ENCODE measurements at places on chromosomes 1 and 21. TPM values are rescaled to one million over a fixed set of nuclear protein-coding genes. Genes with fewer than 3 reads are reported as not detected.

The FGR gene
- total RNA-seq = not detected

The HSD11B1 gene
- not detected for total RNA-seq

The SMCP gene
- not detected for total RNA-seq

The COL8A2 gene
- total RNA-seq = 0.58 TPM

DNA sequence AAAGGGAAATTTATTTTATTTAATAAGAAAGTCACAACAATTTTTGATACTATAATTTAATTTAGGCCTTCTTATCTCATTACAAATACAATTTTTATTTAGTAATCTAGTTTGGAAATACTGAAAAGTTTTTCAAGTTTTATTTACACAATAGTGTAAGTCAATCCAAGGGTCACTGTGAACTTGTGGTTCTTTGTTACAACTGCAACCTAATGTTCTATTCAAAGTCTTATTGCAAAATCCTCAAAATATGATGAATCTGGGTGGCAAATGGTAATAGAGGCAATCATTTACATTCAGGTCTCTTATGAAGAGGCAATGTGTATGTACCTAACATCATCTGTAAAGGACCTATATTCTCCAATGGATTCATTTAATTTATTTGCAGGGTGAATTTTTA, 421.2 kb downstream of the DPYD start:
- no peak for DNase-seq

- no peak for DNase-seq
These were observed 1599.5 kb downstream of the NCAM2 start for GRCh38 chr21:22597660-22598255.

DNA sequence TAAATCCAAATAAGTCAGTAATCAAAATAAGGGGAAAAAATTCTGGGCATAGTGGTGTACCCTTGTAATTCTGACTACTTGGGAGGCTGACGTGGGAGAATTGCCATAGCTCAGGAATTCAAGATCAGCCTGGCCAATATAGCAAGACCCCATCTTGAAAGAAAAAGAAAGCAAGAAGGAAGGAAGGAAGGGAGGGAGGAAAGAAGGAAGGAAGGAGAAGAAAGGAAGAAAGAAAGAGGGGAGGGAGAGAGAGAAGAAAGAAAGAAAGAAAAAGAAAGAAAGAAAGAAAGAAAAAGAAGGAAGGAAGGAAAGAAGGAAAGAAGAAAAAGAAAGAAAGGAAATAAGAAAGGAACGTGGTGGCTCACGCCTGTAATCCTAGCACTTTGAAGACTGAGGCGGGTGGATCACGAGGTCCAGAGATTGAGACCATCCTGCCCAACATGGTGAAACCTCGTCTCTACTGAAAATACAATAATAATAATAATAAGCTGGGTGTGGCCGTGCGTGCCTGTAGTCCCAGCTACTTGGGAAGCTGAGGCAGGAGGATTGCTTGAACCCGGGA, 64.5 kb upstream of the ROR1 start:
- no peak for DNase-seq

GRCh38 chr1:61289232-61290098, 207.1 kb downstream of the NFIA start:
- no peak for DNase-seq

GRCh38 chr1:203317429-203318228, 12.3 kb downstream of the BTG2 start:
- DNase-seq = no peak

DNA sequence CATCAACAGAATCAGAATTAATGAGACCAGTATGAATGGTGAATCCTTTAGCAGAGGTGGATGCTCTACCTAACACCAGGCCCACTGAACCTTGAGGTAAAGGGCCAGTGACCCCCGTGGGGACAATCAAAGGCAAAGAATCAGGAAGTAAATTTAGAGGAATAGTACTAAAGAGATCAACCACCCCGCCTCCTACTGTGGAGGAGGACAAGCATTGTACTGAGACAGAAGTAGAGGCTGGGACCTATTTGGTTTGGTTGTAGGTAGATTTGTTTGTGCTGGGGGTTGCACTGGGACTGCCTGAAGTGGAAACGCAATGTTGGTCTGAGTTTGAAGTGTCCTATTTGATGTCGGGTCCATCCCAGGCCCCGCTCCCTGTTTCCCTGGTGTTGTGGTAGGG, 9.5 kb downstream of the CD48 start:
- DNase-seq = no peak

DNA sequence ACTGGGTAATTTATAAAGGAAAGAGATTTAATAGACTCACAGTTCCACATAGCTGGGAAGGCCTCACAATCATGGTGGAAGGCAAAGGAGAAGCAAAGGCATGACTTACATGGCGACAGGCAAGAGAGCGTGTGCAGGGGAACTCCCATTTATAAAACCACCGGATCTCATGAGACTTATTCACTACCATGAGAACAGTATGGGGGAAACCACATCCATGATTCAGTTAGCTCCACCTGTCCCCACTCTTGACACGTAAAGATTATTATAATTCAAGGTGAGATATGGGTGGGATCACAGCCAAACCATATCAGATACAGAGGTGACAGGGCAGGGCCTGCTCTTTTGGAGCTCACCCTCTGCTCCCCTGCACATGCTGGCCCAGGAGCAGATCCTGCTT, 31.4 kb upstream of the TMEM61 start:
- no peak for DNase-seq

DNA sequence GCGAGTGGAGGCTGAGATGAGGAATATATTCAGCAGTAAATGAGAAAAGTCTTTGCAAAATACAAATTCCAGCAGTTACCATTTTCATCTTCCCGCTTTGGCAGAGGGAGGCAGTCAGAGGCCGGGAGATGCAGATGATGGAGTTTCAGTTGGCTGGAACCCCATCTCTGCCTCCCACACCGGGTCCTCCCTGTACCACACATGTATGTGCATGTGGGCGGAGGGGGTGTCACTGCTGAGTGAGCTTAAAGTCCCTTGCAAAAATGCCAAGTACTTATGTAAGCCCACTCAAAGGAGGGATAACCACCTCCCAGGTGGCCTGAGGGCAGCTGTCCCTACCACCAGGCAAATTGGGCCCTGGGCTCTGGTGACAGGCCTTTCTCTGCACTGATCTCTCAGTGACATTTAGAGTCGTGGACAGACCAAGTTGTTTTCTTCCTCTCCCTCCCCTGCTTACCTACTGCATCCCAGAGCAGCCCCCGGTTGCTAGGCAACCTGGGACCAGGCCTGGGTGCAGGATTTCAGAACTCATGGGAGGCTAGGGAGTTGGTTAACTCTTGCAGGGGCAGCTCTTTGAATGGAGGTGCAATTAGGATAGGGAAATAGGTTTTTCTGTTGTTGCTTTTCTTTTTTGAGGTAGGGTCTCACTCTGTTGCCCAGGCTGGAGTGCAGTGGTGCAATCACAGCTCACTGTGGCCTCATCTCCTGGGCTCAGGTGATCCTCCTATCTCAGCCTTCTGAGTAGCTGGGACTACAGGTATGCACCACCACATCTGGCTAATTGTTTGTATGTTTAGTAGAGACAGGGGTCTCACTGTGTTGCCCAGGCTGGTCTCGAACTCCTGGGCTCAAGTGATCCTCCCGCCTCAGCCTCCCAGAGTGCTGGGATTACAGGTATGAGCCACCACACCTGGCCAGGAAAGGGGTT, 17.1 kb upstream of the UBXN10 start:
- DNase-seq = no peak

DNA sequence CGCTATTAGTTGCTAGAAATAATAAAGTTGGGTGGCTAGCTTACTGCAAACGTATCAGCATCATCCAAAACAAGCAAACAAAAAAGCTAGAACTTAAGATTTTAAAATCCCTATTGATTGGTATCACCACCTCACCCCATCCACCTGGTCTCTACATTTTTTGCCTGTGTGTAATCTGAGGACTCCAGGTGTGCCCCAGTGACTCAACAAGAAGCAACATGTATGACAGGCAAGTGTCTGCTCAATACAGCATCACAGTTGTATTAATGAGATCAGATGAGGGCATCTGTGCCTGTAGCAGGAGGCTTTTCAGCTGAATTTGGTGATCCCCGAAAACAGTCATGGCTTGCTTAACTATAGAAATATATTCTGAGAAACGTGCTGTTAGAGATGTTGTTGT, 14.6 kb upstream of the PAPPA2 start:
- no peak for DNase-seq

DNA sequence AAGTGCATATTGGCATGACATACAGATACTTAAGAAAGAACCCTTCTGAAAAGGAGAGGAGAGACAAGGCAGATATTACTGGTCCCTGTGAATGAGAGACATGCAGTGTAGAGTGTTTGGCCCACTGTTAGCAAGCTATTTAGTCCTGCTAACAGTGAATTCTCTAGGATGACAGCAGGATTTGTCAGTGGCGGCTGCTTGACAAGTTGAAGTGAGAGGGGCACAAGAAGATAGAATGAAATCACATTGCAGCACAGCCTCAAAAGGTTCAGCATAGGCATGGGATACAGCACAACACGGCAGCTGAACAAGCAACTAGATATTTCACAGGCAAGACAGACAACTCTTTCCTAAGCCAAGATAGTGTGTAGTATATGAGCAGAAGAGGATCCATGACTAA, 407.9 kb downstream of the PLA2G4A start:
- DNase-seq = no peak

- DNase-seq = no peak
These were observed 108.0 kb upstream of the KIF26B start for GRCh38 chr1:245046769-245047168.

DNA sequence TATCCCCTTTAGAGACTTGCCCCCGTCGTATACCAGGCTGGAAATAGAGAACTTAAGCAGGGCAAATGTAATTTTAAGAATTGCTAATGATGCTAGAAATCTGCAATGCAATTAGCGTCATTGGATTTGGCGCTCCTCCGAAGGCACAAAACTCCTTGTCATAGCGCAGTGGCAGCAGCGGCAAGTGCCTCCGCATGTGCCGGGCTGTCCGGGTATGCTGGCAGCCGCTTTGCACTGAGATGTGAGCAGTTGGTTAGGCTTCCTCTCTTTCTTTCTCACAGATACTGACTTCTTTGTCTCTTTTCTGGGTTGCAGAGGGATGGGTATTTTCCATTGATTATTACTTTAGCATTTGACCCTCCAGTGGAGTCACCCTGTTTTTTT, 193.4 kb upstream of the LMO4 start:
- no peak for DNase-seq
